HFF-Myc (cell line): ENCODE measurements at places on chromosomes 1 and 21.

DNA sequence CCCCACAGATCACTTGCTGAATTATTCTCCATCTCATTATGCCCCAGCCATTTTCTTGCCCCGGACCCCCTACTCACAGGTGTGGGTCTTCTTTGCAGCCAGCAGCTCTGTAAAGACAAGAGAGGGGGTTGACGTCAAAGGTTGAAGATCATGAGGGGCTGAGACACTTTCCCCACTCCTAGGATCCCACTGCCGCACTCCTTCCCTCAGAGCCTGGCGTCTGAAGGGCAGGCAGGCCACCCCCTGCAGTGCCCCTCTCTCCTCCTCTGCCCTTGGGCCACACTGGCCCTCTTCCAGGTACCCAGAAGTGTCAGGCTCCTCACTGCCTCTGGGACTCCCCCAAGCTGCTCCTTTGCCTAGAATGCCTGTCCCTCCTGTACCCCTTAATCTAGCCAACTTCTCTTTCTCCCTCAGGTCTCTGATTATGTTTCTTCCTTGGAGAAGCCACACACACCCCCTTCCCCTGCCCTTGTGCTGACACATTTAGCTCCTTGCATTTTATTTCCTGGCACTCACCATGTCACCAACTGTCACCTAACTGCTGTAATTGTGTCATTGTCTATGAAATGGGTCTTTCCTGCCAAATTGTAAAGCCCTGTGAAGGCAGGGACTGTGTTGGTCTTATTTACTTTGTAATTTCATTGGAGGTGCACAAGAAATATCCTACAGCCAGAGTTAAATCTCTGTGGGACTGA is 2.1 kb downstream of the RORC start:
- DNase-seq, result no peak

- DNase-seq, result no peak
Measured at GRCh38 chr1:7632176-7632575, 138.9 kb upstream of the VAMP3 start.

DNA sequence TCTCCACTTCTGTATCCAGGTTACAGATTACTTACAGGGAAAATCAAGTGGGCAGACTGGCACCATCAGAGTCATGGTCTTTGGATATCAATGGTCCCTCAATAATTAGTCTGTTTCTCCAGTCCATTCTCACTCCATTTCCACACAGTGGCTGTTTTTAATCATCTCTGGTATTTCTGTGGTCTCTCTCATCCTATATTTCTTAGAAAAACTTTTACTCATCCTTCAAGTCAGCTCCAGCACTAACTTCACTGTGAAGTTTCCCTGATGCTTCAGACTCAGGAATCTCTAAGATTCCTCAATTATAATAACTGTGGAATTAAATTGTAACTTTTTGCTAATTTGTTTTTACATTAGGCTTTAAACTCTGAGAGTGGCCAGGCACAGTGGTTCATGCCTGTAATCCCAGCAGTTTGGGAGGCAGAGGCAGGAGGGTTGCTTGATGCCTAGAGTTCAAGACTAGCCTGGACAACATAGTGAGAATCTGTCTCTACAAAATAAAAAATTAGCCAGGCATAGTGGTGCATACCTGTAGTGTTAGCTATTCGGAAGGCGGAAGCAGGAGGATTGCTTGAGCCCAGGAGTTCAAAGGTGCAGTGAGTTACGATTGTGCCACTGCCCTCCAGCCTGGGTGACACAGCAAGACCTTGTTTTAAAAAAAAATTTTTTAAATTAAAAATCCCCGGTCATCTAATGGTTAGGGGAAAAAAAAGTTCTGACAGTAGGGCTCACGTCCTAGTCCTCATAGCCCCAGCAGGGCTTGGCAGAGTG is 10.6 kb downstream of the CD160 start:
- DNase-seq, result no peak

DNA sequence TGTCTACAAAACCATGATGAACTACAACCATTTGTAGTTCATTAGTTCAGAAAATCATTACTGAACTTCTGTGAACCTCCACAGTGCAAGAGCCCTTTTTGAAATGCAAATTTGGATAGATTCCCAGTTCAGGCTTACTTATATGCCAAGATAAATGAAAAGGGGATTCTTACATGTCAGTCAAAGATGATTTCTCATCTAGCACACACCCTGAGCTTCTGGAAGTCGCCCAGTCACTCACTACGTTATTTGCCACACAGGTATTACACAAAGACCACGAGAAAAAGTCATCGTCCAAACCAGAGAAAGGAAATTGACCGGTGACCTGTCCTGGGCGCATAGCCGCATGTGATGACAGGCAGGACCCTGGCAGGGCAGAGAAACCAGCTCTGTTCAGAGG is 41.8 kb downstream of the ETS2 start:
- DNase-seq, result no peak

DNA sequence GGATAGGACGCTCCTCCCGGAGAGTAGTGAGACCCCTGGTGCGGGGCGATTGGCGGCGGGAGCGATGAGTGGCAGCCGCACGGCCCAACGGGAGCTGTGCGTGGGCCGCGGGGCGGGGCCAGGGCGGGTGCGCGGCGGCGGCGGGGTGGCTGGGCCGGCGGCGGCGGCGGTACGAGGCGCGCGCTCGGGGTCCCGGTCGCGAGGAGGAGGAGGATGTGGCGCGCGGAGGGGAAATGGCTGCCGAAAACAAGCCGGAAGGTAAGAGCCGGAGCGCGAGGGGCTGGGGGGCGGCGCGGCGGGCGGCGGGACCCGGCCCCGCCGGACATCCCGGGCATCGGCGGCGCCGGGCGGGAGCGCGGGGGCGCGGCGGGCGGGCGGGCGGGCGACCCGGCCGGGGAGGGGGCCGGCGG is at the start of gene CAMTA1:
TSS of gene CAMTA1 (plus strand) at position 137 of the 410 bp plus-strand sequence. CDS start at position 214, 77 bp downstream.
- DNase-seq, result no peak

GRCh38 chr1:175863299-175864050 is 120.1 kb upstream of the TNR start:
- no peak for DNase-seq

GRCh38 chr21:17889171-17889570 is 70.0 kb upstream of the C21orf91 start:
- no peak for DNase-seq

DNA sequence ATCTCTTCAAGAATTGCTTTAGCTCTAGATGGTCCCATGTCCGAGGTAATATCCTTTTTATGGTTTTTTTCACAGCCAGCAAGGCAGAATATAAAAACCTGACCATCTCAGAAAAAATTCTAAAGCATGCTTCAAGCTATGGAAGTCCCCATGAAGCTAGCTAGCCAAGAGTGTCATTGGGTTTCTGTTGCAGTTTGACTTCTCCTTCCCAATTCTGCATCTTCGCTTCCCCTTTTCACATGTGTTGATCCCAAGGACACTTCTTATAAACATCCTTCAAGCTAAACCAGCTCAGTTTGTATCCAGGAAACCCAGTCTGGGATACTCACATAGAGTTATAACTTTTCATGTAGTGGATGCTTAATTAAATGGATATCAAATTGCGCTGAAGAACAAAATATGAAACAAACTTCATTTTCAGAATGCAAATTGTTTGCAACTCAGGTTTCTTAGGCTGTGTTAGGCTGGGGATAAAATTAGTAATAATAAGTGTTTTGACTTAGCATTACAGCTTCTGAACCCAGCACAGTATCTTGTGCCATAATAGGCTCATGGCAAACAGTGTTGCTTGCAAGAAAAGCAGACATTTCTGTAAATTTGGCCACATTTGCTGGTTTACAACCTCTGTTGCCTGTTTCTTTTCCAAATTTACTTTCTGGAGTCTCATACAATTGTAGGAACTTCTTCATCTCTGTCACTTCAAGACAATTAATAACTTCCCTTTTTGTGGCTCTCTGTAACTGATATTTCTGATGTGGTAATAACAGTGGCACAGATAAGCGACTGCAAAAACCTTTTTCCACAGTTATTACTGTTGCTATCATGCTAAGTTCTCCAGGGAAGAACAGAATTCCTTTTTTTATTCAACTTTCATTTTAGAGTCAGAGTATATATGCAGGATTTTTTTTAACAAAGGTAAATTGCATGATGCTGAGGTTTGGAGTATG is 53.2 kb downstream of the NCAM2 start:
- no peak for DNase-seq

GRCh38 chr1:165431079-165431478 is 13.8 kb downstream of the RXRG start:
- DNase-seq, result no peak

DNA sequence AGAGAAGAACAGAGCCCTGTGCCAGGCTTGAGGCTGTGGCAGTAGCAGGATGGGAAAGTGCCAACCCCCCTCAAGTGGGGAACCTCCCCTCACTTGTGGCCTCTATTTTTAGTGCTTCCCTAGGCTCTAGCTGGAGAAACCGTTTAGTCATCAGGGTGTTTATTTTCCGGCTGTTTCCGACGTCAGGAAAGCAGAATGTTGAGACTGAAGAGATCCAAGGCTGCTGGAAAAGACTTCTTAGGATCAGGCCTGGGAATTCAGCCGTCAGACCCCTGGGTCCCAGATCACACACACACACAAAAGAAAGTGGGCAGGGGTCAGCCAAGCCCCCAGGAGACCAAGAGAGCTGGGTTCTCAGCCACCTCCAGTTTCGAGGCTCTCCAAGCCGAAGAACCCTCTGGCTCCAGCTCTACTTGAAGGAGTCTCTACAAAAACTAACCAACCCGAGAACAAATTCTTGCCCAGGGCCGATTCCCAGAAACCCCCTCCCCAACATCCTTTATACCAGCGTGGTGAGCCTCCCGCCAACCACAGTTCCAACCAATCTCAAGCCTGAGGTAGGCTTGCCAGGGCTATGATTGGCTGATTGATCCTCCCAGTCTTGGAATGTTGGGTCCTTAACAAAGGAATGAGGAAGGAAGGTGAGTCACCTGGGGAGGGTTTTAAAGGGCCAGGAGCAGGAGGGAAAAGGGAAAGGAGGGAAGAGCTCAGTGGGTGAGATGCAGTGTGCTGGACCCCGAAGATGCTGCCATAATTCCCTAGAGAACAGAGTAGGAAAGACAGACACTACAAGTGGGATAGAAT is 2.5 kb upstream of the MEF2D start:
- DNase-seq, result peak; percentile 70

- no peak for DNase-seq
Measured at GRCh38 chr1:92655197-92655801, 129.6 kb downstream of the EVI5 start.

DNA sequence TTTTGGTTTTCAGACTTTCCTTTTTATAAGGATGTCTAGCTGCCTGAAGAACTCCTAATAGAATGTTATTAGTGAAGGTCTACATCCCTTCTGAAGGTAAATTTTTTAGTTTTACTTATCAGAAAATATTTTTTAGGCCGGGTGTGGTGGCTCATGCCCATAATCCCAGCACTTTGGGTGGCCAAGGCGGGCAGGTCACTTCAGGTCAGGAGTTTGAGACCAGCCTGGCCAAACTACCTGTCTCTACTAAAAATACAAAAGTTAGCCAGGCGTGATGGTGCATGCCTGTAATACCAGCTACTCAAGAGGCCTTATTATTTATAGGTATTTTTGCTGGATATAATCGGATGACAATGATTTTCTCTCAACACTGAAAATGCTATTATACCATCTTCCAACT is 181.9 kb upstream of the KCNK2 start:
- DNase-seq, result no peak

- DNase-seq, result no peak
Measured at GRCh38 chr1:225469051-225469450, 41.2 kb upstream of the LBR start.

GRCh38 chr1:87091425-87091824 is 177.0 kb downstream of the HS2ST1 start:
- DNase-seq, result no peak

GRCh38 chr1:90509225-90510048 is 207.7 kb downstream of the BARHL2 start:
- DNase-seq, result no peak

GRCh38 chr1:36166136-36166535 is 10.2 kb downstream of the MAP7D1 start:
- no peak for DNase-seq

DNA sequence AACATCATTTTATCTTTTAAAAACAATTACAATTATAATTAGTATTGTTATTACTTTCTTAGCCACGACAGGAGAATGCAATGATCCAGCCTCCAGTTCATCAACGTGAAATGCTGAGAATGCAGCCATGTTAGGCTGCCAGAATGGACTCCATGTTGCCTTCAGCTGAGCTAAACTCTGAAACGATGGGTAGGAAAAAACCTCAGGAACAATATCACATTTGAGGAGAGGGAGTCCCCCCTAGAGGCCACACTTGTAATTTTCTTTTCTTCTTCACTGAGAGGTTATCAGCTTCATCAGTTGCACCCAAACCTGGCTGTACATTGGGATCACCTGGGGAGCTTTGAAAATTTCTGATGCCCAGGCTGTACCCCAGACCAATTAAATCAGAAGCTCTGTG is 34.6 kb upstream of the DNAH14 start:
- peak; percentile 26 for DNase-seq

- DNase-seq, result no peak
Measured at GRCh38 chr1:183881387-183882131, 76.6 kb downstream of the RGL1 start.
